Activated naive CD8-positive, alpha-beta T cell treated with anti-CD3 and anti-CD28 coated beads, Interleukin-2, amount 50 U/mL, for 16 hours (primary cell): ENCODE measurements at places on chromosomes 7 and 10.

- DNase-seq = no peak
These were observed 53.5 kb downstream of the EPDR1 start for GRCh38 chr7:37973915-37974314.

GRCh38 chr10:119349937-119350501, 142.6 kb downstream of the GRK5 start:
- no peak for DNase-seq

DNA sequence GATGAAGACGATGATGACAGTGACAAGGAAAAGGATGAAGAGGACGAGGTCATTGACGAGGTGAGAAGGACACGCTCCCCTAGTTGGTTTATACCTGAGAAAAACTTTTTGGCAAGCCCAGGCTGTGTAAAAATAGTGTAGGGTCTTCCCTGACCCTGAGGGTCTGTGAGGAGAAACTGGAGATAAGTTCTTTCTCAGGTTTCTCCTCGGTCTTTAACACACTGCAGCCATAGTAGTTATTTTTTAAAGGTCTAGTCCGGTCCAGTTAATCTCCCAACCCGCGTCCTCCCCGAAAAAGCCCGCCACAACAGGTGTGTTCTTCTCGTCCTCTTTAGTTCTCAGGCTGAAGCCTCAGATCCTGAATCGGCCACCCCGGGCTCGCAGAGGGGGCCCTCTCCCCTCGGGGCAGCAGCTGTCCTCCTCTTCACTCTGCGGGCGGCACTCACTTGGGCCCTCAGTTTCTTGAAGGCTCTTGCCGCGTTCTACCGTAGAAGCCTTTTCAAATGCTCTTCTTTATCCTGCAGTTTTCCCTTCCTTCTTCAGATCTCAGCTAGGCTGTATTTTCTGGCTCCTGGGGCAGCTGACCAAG, 411 bp downstream of the BCCIP start:
- no peak for DNase-seq

DNA sequence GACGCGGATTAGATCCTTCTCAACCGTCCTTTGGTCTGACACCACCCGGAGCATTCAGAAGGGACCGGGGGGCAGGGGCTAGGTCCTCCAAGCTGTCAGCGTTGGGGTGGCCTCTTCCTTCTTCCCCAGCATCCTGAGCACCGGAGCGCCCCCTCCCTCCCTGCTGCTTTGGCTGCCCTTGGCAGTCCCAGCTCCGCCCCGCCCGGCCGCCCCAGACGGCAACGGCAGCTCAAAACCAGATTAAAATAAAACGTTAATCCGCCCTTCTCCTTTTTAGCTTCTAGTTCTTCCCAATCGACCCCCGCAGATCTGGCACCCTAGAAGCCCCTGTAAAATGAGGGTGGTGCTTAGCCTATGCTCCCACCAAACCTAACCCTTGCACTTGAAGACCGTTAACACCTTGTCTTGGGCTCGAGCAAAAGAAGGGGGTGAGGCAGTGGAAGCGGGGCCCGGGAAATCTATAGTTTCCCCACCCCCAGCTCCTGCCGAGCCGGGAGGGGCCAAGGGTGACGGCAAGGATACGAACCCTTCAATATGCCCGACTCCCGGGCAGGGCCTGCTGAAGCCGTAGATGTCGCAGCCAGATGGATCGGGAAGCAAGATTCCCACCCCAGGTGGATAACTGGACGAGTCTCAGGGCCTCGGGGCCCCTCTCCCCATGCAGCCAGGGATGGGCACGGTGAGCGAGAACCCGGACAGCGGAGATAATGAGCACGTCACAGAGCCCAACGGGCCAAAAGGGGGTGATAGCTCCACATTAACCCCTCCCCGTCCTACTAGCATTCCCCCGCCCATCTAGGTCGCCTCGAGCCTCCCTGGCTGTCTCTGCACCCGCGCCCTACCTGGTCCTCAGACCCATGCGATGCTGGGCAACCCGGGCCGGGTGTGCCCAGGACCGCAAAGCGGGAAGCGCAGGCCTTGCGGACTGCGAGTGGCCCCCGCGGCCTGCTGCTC, 169.7 kb downstream of the NRF1 start:
- DNase-seq = no peak

- DNase-seq = no peak
These were observed 108.7 kb upstream of the DPP6 start for GRCh38 chr7:153943457-153943856.

GRCh38 chr10:98106531-98106930, 27.9 kb upstream of the R3HCC1L start:
- no peak for DNase-seq
